Daoy (cell line): ENCODE measurements at places on chromosomes 1 and 21.
A peak's percentile ranks its signal among the peaks of the same experiment; 100 is the strongest.

DNA sequence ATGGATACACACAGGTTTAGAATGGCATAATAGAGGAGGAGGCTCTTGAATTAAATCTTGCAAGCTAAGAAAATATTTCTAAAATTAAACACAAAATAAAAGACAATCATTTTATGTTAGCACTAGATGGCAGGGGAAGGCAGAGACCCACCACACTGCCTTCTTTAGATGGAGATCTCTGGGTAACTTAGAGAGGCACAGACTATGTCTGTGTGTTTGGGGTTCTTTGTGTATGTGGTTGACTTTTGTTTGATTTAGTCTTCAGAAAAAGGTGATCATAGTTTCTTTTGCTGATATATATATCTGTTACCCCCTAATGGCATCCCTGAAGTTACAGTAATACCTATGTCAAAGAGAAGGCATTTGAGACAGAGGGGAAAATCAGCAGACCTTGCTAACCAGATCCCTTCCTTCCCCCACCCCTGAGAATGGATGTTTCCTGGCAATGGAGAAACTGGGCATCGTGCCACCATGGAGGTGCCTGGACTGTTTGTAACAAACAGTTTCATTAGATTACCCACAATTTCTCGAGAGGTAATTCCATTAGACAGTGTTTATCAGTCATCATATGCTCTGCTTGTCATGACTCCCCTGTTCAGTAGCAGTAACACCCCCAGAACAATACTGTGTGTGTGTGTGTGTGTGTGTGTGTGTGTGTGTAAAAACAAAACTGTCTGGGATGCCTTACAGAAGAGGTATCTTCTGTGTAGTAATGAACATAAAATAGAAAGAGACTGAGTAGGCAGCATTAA lies 228.3 kb upstream of the DEPDC1 start:
- DNase-seq = no peak

GRCh38 chr1:4022715-4023114 lies 122.6 kb upstream of the C1orf174 start:
- DNase-seq = no peak

DNA sequence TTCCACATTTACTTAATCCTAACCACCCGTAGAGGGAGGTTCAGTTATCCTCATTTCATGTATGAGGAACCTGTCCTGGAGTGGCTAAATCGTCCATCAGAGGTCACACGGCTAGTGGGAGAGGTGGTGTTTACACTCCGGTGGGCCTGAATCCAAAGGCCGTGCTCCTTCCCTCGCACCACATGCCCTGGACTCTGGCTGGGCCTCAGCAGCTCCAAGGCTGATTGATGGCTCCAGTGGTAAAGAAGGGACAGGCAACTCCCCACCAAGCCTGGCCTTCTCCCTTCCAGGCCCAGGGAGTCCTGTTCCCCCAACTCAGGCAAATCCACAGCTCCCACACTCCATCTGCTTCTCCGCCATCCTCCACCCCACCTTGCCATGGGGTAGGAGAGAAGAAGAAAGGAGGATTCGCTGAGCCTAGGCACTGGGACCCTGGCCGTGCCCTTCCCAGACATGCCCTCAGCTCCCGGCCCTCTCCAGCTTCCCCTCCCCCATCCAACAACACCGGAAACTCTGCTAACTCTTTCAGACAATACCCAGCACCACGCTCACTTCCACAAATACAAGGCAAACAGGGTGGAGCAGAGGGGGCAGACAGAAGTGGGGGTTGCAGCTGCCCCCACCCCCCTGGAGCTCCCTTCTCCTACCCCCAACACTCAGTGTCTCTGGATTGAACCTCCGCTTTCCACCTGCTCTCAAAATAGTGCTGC lies 10.9 kb downstream of the ARHGEF2 start:
- DNase-seq = no peak

DNA sequence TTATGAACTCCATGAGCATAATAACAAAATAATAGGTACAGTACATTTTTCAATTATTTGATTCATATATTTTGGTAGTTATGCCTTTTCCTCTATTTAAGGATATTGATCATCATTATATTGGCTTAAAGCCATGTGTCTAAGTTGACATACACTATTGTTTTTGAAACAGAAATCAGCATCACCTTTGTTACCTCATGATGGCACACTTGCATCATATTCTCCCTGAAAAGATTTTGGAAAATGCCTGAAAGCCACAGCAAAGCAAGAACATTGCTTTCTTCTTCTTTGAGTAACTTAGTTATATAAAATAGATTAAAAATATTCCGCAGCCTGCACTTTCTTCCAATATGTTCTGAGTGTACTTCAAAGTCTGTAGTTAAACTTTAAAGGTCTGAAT lies 33.3 kb downstream of the TMPRSS15 start:
- DNase-seq = no peak

- DNase-seq = peak; percentile 41
Measured at GRCh38 chr1:48203287-48203900, 19.1 kb upstream of the SLC5A9 start.

- DNase-seq = no peak
Measured at GRCh38 chr1:150102986-150103385, 35.4 kb downstream of the VPS45 start.

DNA sequence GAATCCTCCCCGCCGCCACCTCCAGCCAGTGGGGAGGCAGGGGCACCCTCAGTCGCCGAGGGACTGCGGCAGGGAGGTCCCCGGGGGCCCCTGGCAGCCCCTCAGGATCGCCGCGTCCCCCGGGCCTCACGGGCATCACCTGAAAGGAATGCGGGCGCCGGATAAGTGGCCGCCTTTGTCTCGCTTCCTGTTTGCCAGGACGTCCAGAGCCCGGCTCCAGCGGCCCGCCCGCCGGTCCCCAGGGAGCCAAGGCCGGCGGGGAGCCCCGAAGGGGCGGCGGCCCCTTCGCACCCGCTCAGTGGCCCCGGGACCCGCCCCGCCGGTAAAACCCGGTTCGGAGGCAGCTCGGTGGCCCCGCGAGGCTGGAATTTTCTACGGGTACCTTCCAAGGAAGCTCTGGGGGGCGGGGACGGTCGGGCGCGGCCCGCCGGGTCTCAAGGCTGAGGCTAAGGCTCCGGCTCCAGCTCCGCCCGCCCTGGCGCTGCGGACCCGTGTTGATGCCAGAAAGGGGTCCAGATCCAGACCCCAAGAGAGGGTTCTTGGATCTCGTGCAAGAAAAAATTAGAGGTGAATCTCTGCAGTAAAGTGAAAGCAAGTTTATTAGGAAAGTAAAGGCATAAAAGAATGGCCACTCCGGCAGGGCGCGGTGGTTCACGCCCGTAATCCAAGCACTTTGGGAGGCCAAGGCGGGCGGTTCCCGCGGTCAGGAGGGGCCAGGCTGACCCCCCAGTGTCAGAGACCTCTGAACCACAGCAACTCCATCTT lies 12.6 kb downstream of the TINAGL1 start:
- DNase-seq = peak; percentile 86

- DNase-seq = no peak
Measured at GRCh38 chr1:184975208-184975870, 1.0 kb upstream of the NIBAN1 start.

DNA sequence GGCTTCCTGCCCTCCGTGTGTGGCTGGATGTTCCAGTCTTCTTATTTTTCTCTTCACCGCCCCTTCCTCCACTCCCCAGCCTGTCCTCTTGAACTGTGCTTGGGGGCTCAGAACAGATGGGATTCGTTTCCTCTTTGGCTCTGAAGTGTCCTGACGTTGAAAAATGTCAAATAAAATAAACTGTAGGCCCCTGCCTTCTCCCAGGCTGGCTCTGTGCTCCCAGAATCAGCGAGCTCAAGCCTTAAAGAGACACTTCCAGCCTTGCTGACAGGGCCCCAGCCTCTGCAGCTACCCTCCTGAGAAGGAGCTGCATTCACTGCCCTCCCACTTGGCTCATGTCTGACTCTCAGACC lies 104.2 kb upstream of the IPO9 start:
- DNase-seq = no peak

DNA sequence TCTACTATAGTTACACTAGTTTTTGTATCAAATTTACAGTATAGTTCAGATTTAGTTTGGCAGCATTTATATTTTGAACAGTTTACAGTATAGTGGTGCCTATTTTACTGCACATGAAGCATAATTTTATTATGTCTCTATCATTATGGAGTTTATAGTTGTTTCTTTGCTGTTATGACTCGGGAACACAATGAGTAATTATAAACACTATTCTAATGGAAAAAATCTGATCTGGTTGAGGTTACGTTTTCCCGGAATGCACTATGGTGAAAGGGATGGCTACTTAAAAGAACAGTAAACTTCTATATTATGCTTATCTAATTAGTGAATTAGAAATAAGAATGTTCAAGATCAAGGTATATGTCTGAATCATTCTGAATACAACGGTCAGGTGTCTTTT lies 10.6 kb downstream of the LCA5L start:
- no peak for DNase-seq

DNA sequence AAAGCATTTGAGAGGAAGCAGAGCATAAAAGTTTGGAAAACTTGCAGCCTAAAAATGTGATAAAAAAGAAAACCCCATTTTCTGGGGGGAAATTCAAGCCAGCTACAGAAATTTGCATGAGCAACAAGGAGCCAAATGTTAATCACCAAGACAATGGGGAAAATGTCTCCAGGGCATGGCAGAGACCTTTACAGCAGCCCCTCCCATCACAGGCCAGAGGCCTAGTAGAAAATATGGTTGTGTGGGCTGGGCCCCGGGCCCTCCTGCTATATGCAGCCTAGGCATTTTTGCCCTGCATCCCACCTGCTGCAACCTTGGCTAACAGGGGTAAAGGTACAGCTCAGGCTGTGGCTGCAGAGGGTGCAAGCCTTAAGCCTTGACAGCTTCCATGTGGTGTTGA lies 299.6 kb upstream of the NCAM2 start:
- DNase-seq = no peak

DNA sequence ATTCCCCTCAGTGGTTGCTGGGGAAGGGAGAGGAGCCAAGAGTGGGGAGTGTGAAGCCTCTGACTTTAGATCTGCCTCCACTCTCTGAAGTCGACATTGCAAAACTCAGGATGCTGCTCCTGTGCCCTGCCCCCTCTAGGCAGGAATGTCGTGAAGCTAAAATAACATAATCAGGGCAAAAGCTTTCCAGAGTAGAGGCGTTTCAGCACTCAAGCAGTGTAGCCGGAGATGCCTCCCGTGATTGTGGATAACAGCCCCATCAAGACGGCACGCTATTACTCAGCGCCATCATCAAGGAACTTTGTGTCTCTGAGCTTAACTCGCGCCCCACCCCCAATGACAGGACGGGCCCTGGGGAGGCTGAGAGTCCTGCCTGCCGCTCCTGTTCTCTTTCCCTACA lies 60.0 kb downstream of the FBXO2 start:
- DNase-seq = peak; percentile 48

- DNase-seq = peak; percentile 93
Measured at GRCh38 chr1:227318016-227318852, at the start of gene CDC42BPA. Gene CDC42BPA, minus strand, starts transcription at chr1:227318492. Its CDS starts 1,310 bp downstream, at chr1:227317182.

DNA sequence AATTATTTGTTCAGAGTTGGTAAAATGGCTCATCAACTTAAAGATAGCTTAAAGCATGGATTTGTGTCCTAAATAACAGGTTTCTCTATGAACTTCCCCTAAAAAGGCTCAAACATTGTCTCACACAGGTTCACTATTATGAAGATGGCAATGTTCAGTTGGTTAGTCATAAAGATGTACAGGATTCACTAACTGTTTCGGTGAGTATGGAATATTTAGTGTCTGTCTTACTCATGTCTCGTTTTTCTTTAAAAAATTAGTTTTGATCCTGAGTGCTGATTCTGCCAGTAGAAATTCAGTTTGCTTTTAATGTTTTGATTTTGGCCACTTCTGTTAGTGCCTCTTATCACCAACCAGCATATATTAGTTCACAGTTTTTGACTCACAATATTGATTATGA lies 7.5 kb upstream of the MOV10 start:
- DNase-seq = no peak

GRCh38 chr1:223716302-223716862 lies 4.0 kb downstream of the CAPN2 start:
- DNase-seq = no peak

DNA sequence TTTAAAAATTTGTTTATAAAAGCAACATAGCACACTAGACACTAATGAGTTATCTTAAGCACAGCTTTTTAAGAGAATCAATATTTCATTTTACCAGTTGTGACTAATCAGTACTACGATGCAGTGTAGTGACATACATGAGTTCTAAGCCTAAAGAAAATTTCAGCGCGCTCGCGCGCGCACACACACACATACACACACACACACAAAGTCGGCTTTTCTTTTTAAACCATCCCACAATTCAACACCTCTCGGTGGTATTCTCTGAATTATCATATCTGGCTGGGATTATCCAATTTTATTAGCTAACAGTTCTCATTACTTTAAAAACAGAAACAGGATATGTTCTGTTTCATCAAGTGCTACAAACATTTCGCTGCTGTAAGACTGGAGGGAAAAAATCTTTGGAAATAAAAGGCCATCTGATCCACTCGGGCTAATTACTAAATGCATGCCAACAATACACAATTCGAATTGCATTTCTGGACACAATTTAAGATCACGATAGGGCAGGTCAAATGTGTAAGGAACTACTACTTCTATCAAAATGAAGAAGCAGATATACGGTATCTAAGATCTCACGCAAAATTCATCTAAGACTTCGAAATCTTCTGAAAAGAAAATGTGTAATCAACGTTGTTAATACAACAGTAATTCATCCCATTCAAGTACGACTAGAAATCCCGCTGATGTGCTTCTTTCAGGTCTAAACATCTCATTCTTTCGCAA lies 1.2 kb downstream of the TUT4 start:
- no peak for DNase-seq

DNA sequence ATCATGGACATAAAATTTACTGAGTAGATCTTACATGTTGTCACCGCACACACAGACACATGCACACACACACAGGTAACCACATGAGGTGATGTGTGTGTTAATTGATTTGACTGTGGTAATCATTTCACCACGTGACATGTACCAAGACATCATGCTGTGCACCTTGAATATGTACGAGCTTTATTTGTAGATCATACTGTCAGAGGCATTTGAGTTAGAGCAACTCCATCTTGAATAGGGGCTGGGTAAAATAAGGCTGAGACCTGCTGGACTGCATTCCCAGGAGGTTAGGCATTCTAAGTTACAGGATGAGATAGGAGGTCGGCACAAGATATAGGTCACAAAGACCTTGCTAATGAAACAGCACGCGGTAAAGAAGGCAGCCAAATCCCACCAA lies 31.7 kb upstream of the TRIM17 start:
- DNase-seq = no peak
